H1 (cell line): ENCODE measurements at places on chromosomes 7 and 10.
A peak's percentile ranks its signal among the peaks of the same experiment; 100 is the strongest.

- no peak for DNase-seq
Observed at GRCh38 chr10:104277785-104278184, 8.8 kb downstream of the GSTO2 start.

DNA sequence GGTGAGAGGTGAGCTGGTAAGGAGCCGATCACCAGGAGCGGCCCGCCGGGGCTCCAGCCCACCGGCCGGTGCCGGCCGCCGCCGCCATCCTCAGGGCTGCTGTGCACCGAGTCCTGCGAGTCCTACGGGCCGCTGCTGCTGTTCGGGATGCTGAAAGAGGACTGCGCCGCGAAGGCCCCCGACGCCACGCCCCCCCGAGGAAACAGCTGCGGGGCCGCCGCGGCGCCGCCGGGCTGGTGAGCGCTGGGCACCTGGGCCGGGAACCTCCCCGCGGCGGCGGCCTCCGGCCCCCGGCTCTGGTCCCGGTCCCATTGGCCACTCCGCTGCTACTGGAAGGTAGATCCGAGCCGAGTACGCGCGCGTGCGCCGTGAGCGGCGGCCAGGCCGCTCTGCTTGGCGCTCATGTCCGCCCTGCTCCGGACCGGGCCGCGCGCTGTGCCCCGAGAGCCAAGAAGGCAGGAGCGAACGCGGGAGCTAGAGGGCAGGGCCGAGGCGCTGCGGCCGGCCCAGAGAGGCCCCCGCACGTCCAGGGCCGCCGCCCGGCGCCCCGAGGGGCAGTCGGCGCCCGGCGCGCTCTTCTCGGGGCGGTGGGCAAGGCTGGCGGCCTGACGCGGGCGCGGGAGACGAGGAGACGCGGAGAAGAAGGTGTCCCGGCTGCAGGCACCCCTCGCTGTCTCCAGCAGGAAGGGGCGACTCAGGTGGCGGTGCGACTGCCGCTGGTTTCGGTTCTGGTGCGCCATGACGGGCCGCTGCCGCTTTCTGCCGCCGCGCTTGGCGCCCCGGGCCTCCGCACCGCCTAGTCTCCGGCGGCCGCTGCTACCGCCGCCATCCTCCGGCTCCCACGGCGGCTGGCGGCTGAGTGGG, 121.3 kb upstream of the WIPF3 start:
- peak; percentile 86 for DNase-seq

DNA sequence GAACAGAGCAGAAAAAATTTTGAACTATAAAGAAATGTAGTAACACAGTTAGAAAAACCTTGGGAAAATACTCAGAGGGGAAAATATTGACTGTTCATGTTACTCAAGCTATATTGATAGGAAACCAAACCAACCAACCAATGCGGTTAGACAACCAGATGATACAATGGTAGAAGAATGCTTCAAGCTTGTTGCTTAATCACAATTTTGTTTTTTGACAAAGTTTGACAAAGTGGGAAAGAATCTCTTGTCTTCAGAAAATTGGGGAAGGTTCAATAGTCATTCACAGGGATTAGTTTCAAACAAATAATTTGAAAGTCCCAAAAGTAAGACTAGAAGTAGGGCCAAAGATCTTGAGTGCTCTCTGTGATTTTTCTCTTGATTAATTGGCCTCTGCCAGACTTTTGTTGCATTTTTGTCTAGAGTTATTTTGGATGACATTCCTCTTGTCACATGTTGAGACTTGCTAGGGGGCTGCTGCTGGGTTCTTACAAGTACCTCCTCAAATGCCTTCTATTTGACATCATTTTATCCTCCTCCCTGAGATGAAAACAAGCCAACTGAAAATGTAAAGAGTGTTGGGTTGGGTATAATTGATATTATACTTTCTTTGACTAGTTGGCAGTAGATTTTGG, 233.1 kb upstream of the PHYHIPL start:
- no peak for DNase-seq

DNA sequence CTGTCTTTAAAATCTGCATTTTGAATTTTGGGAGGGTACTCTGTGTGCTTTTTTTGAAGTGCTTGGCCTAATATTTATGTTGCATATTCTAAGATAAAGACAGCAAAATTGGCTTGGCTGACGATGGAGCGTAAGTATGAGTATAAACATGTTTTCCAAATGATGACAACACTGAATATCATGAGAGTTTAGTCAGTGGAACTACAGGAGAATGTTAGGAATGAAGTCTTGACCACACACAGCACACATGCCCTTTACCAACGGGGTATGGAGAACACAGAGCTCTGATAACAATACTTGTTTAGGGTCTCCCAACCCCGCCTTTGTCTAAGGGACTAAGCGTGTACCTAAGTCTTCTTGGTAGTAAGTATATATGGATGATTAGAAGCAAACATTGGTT, 253.9 kb upstream of the FZD8 start:
- DNase-seq, result no peak

DNA sequence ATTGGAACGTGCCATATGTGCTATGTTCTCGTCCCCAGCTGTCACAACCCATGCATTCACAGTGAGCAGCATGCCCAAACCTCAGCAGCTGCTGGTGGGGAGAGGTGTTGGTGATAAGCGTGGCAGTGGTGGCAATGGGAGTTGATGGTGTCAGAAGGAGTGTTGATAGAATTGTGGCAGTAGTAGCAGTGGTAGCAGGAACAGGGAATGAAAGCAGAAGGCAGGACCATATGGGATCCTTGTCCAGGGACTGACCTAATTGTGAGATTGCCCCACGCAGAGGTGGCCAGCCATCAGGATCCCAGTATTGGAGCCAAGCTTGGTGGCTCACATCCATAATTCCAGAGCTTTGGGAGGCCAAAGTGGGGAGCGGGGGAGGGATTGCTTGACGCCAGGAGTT, 276.3 kb downstream of the GALNT17 start:
- DNase-seq, result no peak

- DNase-seq, result no peak
Observed at GRCh38 chr10:99733366-99733765, 1.3 kb downstream of the CUTC start.

GRCh38 chr10:128087884-128088709, 38.1 kb downstream of the MKI67 start:
- no peak for DNase-seq

GRCh38 chr7:108016841-108017775, 14.1 kb upstream of the LAMB1 start:
- DNase-seq, result no peak

- DNase-seq, result no peak
Observed at GRCh38 chr10:1150638-1150955, 94.4 kb downstream of the WDR37 start.

GRCh38 chr7:100446040-100446439, 9.7 kb upstream of the PPP1R35 start:
- DNase-seq, result no peak

- no peak for DNase-seq
Observed at GRCh38 chr10:58925381-58925780, 251.1 kb upstream of the PHYHIPL start.

GRCh38 chr7:91005841-91006240, 258.4 kb upstream of the FZD1 start:
- DNase-seq, result no peak

GRCh38 chr10:18699849-18700840, 40.9 kb downstream of the ARL5B start:
- no peak for DNase-seq

DNA sequence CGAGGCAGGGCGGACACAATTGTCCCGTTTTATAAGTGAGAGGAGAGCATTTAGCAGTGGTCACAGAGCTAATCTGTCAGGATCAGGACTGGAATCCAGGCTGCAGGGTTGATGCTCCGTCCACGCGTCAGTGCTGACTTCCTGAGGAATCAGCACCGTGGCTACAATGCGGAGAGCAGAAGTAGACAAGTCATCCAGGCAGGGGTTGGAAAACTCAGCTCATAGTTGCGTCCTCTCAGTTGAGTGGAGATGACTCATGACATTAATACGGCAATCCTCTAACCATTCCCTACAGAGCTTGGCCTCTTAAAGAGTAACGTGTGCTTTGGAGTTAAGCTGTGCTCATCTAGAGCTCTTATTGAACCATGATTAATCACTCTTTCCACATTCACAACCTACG, 17.1 kb upstream of the HTR5A start:
- no peak for DNase-seq

- DNase-seq, result no peak
Observed at GRCh38 chr10:89470628-89471027, 56.3 kb downstream of the IFIT5 start.

GRCh38 chr7:27501001-27501400, 161.7 kb downstream of the HIBADH start:
- no peak for DNase-seq

DNA sequence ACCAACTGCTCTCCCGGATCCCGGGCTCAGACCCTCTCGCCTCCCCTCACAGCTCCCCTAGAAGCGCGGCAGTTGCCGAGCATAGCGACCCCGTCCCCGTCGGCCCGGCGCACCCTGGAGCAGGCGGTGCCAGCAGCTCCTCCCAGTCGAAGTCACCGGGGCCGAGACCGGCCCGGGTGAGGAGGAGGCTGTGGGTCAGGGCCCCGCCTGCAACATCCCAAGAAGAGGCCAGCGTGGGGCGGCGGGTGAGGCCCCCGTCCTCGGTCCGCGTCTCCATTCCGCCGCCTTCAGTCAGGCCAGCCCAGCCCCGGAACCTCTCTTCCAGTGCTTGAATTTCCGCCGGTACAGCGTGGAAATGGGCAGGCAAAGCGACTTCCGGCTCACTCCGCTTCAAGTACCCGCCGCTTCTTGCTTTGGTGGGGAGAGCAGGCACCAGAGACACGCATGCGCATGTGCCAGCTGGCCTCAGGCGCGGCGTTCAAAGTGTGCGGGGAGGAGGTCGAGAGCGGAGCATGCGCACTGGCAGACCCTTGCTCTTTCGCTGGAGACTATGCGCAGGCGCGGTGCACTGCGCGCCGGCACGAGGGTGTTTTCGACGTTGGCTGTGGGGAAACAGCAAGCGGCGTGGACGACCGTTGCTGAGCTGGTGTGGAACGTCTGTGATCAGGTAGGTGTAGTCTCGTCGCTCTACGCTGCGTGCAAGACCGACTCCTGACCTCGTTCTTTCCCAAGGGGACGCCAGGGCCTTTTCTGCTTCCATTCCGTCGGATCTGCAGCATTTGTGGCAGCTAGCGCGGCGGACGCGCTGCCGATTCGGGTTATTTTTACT, at the start of gene C10orf88:
TSS of gene C10orf88 (minus strand) at position 326 of the 829 bp plus-strand sequence. CDS start at position 277, 49 bp downstream.
- DNase-seq, result peak; percentile 97

DNA sequence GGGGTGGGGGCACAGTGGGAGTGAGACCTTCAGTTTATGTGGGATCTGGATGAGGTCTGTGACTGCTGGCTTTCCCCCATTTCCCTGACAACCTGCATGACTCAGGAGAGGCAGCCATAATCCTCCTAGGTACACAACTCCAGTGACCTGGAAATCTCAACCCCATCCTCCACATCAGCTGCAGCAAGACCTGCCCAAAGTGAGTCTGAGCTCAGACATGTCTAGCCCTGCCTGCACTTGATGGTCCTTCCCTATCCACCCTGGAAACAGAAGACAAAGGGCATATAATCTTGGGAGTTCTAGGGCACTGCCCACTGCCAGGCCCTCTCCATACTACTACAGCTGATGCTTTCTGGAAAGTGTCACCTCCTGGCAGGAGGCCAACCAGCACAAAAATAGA, 75.6 kb downstream of the GRM8 start:
- DNase-seq, result no peak

GRCh38 chr10:103958996-103959395, 7.9 kb upstream of the SLK start:
- no peak for DNase-seq

- DNase-seq, result no peak
Observed at GRCh38 chr10:80524190-80524909, 13.4 kb upstream of the SH2D4B start.

- DNase-seq, result no peak
Observed at GRCh38 chr7:73526896-73527821, 5.1 kb upstream of the BAZ1B start.

DNA sequence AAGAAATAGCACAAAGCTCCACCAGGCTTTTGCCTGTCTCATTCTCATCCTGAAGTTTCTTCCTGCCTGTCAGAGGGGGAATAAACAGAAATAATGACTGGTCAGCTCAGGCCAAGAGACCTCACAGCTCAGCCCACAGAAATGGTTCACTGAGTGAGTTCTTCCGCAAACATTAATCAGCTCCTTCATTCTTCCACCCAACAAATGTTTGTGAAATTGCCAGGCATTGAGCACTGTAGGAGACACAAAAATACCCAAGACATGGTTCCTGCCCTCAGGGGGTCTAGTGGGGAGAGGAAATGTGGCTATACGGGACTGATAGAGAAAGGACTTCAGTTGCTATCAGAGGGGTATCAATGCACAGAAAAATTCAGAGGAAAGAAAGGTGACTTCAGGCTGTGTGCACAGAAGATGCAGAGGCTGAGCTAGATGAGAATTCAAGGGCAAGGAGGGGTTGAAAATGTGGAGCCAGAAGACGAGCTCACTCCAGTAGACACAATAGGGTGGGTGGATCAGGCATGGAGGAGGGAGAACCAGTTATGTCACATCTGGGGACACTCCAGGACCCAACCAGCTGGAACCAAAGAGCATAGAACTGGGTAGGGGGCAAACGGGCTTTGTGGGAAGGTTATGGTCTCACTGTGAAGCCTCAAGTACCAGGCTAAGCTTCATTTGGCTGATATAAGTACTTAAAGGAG, 20.9 kb downstream of the MYOF start:
- DNase-seq, result no peak

- DNase-seq, result no peak
Observed at GRCh38 chr10:35172574-35172973, 45.9 kb downstream of the CREM start.

GRCh38 chr7:19963695-19964094, 190.3 kb upstream of the TMEM196 start:
- no peak for DNase-seq

DNA sequence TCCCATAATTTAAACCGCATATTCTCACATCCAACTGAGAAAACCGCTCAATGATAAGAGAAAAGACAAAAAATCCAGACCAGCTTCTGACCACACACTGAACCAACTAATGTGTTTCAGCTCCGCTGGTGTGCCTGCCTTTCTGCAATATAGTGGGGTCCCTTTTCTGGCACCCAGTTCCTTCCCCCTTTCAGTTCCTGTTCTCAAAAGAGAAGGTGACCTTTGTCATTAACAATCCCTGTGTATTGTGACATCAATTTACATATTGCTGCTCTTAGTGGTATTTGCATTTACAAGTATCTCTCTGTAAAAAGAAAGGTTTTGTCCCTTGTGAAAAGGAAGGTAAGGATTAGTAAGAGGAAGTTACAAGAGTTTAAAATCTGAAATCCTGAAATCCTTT, 1.4 kb downstream of the PPP1R17 start:
- DNase-seq, result no peak

- no peak for DNase-seq
Observed at GRCh38 chr7:66125052-66125694, 10.5 kb downstream of the CRCP start.
